ENCODE measurements at places on chromosomes 11 and 22. TPM values are rescaled to one million over a fixed set of nuclear protein-coding genes. Genes with fewer than 3 reads are reported as not detected.

DNA sequence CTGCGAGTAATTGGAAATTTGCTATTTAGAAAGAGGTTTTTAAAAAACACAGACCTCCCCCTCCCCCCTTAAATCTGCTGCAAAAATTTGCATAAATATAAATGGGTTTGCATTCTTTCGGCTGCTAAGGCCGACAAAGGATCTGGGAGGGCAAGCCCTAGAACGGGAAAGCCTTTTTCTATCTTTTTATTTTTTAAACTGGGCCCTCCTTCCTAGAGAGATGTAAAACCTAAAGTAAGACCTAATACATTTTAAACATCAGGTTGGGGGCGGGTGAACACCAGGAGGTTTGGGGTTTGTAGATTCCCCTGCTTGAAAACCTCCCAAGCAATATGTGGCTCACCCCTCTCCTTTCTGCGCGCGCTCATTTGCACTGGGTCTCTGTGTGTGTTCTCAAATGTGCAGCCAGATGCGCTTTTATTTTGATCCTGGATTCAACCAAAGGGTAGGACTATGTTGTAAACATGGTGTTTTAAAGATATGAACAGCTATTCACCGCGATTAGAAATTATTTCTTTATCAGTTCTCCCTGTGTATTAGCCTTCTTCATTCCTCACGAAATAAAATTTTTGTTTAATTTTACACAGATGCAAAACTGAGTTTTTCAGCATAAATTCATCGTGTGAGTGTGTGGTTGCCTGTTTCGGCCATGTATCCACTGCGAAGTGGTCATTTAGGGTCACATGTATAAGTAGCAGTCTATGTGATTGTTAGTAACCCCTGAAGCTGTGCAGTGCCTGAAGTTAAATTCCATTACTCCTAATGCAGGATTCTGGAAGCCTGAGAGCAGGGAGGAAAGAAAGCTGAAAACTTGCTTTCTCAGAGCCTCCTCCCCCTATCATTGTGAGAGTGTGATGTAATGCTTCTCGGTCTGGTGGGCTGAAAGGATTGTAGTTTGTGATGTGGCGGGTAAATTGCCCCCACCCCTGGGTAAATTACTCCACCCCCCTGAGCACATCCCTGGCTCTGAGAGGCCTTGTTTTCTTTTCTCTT lies 988 bp downstream of the TNRC6B start:
- DNase-seq, result peak; percentile 42

- peak; percentile 72 for DNase-seq
Measured at GRCh38 chr11:67345920-67346819, 7.2 kb downstream of the POLD4 start.

DNA sequence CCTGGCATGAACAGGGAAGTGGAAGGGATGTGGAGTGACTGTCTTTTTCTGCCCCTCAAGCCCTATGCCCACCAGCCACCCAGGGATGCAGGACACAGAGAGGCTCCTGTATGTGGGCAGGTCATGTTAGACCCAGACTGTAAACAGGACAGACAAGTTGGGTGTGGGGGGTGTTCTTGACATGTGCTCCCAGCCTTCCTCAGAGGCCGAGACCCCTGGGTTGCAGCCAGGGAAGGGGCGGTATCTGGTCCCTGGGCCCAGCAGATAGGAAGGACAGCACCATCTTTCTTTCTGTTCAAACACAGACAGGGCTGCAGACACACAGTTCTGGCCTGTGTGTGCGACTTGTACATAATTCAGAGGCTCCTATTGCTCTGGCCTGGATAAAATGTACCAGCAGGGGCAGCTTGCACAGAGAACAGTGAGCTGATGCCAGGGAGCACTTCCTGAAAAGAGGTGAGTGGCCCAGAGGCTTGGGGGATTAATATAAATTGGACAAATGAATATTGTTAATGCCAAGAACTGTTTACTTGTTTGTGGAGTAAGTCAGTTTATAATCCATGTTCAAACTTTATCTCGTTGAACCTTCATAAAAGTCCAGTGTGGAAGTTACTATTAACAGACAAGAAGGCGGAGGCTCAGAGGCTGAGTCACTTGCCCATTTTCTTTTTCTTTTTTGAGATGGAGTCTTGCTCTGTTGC lies 16.6 kb downstream of the GDPD5 start:
- DNase-seq, result no peak

- no peak for DNase-seq
Measured at GRCh38 chr11:70522593-70523311, 124.4 kb downstream of the CTTN start.

GRCh38 chr11:128874427-128874826 lies 7.3 kb upstream of the KCNJ1 start:
- DNase-seq, result peak; percentile 27

- peak; percentile 26 for DNase-seq
Measured at GRCh38 chr11:95512177-95512576, 277.4 kb downstream of the FAM76B start.

DNA sequence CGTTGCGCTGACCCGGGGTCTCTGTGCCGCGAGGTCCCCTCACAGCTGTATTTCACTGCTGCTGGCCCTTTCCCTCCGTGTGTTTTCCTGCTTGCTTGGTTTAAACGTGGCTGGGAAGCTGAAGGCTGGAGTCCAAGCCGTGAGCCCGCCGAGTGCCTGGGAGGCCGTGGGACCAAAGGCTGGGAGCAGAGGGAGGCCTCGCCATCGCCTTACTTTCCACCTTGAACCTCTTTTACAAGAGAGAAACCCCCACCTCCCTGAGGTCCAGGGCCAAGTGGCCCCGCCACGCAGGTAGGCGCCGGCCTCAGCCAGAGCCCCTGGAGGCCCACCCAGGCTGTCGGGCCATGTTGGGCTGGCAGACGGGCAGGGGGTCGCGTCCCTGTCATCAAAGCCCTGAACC lies 411.6 kb downstream of the TBC1D22A start:
- DNase-seq, result no peak

DNA sequence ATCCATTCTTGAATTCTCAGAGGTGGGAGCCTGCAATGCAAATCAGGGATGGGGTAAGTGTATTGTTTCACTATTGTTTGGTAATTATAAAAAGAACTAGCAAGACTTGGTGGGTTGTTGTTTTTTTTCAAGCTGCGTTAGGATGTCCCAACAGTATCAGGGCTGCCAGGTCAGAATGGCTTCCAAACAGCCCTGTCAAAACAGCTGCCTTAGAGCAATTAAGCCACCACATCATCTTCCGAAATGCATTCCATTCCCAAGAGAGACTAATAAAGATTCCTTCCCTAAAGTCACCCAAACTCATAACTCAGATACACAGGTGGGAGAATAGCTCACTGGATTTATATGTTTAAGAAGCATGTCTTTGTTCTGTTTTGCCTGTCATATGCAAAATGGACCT lies 23.5 kb downstream of the BBOX1 start:
- DNase-seq, result no peak

OR10G8 gene
- not detected for total RNA-seq

DNA sequence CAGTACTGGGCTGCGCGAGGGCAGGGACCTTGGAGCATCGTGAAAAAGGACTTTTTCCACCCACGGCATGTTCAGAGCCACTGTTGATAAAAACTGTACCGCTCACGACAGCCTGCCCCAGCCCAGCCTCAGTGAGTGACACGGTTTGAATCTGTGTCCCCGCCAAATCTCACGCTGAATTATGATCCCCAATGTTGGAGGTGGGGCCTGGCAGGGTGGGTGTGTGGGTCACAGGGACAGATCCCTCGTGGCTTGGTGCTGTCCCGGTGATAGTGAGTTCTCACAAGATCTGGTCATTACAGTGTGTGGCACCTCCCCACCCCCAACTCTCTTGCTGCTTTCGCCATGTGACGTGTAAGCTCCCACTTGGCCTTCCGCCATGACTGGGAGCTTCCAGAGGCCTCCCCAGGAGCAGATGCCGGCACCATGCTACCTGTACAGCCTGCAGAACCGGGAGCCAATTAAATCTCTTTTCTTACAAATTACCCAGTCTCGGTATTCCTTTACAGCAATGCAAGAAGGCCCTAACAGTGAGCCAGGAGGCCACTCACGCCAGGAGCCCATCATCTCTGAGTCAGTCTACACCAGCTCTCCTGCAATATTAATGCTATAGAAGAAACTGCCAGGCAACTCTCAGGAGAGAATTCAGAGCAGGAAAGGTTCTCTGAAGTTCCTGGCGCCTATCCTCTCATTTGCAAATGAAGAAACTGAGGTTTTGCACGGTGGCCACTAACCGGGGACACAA lies 1.3 kb downstream of the TOLLIP start:
- no peak for DNase-seq

DNA sequence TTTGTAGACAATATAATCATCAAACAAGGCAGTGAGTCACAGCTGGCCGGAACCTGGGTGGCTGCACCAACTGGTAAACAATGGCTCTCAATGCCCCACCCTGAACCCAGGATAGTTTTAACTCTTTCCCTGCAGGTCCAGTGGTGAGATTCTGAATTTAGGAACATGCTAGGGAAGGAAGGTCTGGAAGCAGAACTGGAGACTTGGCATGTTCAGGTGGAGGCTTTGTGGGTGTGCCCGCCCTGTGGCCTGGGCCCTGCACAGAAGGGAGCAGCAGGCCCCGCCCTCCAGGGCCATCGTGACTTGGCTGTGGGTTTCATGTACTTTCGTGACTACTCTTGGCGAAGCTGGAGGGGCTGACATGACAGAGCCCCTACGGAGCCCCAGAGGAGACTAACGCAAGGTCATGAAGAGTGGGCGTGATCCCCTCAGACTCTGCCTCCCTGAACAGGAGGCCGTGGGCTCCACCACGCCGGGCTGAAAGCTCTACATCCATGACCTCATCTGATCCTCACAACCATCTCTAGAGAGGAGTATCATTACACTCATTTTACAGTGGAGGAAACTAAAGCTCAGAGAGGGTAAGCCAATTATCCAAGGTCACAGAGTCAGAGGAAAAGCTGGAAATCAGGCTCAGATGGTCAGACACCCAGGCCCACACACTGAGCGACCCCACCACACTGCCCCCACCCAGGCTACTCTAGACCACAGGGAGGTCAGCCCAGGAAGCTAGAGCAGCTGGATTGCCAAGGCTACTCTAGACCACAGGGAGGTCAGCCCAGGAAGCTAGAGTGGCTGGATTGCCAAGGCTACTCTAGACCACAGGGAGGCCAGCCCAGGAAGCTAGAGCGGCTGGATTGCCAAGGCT lies 27.3 kb downstream of the MAFF start:
- peak; percentile 76 for DNase-seq

- no peak for DNase-seq
Measured at GRCh38 chr11:112097734-112098528, 11.3 kb downstream of the SDHD start.

DNA sequence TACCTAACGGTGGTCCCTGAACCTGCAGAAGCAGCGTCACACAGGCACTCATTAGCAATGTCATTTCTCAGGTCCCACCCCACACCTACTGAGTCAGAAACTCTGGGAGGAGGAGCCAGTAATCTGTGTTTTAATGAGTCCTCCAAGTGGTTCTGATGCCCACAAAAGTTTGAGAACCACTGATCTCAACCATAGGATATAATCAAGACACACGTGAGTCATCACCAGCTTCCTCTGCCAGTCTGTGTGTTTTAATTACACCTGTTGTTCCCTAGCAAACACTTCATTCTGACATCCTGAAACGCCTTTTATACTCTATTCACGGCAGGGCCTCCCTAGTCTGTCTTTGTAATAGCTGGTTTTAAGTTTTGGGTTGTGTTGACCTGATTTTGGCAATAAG lies 5.8 kb downstream of the TECTA start:
- DNase-seq, result peak; percentile 24

DNA sequence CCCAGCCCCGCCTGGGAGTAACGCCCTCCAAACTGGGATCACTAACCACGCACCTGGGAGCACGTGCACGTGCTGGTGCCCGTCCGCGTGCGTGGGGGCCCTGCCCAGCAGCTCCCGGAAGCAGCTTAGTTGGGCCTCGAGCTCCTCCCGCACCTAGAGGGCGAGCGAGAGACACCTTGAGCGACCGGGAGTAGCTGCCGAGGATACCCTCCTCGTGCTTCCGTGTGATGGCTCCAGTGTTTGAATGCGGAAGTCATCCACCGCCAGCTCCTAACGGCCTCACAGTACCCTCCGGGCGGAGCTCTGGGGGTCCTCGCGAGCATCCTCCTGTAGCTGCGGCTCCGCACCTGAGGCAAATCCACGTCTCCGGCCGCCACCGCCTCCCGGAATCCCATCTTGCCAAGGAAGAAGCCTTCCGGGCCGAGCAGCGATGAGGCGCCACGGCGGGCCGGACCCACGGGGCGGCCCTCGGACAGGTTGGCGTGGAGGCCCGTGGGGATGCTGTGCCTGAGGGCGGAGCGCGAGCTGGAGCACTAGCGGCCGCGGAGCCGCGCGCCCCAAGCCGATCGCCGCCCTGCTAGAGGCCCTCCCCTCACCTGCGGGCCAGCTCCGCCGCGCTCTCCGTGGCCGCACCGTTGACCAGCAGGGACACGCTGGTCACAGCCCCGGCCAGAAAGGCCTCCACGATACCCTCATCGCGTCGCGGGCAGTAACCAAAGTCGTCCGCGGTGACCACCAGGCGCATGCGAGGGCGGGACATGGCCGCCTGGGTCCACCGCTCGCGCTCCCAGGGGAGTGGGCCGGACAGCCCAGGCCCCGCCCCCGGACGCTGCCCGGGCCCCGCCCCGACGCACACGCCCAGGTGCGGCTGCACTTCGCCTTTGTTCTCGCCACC lies at the start of gene YDJC:
Gene YDJC (minus strand): TSS at position 768 of the 895 bp plus-strand sequence. CDS start 8 bp downstream, at position 760.
- peak; percentile 85 for DNase-seq

CD3E gene
- 0.42 TPM for total RNA-seq

PANX2 gene
- total RNA-seq, result 1.4 TPM

- peak; percentile 50 for DNase-seq
Measured at GRCh38 chr11:114483929-114484328, 44.7 kb downstream of the REXO2 start.

DNA sequence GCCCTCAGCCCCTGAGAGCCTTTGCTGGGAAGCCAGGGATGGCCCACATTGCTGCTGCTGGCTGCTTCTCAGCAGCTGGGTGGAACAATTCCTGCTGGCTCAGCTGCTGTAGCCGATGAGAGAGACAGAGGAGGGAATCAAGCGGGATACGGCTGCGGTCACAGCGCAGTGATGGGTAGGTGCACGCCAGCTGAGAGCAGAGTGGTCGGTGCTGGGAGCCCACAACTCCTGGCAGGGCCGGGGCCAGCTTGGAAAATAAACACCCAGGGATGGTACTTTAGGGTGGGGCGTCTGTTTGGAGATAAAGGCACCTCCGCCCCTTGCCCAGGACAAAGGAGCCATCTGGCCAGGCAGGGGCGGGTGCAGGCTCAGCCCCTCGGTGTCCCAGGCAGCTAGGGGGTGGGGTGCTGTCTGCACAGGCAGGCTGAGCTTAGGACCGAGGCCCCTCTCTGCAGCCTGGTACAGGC lies 480.5 kb downstream of the MIAT start:
- no peak for DNase-seq

SLC22A25 gene
- total RNA-seq, result not detected

- peak; percentile 96 for DNase-seq
Measured at GRCh38 chr11:103609117-103610066, 427.0 kb upstream of the DDI1 start.

GRCh38 chr11:80694385-80694784 lies 1253.6 kb upstream of the TENM4 start:
- no peak for DNase-seq

DNA sequence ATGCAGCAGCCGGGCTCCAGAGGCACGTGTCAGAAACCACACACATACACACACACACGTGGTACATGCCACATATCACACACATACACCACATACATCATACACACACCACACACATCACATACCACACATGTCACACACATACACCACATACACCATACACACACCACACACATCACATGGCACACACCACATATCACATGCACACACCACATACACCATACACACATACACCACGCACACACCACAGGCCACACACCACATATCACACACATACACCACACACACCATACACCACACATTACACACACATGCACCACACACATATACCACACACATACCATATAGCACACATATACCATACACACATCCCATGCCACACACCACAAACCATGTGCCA lies 97.5 kb upstream of the PRR5 start:
- DNase-seq, result no peak

GRCh38 chr11:42598341-42598740 lies 713.5 kb upstream of the API5 start:
- no peak for DNase-seq

FGF4 gene
- not detected for total RNA-seq
